Cortex of kidney (tissue), 1 donor: ENCODE measurements at places on chromosomes 1 and 21.

GRCh38 chr1:81226603-81226928, 574.2 kb upstream of the ADGRL2 start:
- DNase-seq = no peak

DNA sequence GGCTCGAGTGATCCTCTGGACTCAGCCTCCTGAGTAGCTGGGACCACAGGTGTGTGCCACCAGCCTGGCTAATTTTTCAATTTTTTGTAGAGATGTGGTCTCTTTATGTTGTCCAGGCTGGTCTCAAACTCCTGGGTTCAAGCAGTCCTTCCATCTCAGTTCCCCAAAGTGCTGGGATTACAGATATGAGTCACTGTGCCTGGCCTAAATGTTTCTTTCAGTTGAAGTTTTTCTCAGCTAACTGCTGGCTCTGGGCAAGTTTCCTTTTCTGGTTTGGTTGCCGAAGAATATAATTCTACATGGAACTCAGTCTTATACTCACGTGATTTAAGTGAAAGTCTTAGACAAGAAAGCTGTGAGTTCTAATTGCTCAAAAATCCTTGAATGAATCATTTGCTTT, 57.0 kb downstream of the SASS6 start:
- no peak for DNase-seq

GRCh38 chr1:94160811-94161210, 39.9 kb upstream of the ABCA4 start:
- DNase-seq = no peak

DNA sequence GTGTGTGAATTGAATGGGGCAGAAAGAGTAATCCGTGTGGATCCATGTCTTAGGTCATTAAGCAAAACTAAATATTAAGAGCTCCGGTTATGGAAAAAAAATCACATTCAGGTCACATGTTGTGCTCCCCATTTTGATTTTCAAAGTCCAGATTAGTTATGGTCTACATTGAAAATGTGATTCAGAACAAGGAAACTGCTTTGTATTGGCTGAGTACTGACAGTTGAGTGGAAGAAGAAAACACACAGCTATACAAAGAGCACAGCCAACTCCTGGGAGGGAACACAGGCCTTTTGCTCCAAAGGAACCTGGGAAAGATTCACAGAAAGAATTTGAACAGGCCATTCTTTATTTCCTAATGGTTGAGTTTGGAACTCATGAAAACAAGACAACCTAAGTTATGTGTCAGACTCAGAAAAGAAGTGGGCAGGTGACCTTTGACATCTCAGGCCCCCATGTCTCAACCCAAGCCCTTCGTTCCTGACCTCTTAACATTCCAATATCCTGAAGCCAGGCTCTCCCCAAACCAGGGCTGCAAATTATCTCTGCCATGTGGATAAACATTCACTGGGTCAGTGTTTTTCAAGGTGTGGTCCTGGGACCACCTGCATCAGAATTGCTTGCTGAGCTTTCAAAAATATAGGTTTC, 159.3 kb upstream of the LMO4 start:
- DNase-seq = no peak

DNA sequence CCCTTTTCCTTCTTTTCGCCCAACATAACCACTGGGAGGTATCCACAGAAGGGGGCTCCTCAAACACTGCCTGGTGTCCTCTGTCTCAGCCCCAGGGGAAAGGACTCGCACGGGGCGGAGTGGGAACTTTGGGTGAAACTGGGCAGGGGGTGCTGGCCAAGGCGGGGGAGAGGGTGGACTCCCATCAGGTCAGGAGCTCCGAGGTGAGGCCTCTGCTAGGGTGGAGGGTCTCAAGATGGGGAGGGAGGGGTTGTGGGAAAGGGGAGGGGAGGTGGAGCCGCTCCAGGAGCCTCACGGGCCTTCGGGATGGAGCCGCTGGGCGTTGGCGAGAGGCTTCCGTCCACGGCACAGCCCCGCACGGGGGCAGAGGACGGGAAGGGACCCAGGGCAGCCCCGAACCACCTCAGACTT, 43.2 kb upstream of the POFUT2 start:
- no peak for DNase-seq

- no peak for DNase-seq
Observed at GRCh38 chr1:145886390-145886789, 724 bp upstream of the ANKRD35 start.

DNA sequence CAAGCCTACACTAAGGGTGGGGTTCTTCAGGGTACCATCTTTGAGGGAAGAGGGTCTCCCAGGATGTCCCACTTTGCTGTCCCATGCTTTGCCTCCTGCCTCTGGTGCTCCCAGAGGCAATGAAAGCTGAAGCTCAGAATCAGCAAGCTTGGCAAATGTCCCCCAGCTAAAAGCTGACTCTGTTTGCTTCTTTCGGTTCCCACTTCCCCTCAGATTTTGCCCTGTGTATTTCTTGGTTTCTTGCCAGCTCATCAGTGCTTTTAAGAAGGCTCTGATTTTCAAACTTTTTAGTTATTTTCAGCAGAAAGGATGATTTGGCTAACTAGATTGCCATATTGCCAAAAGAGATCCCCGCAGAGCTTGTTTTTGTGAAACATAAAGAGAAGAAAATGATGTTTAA, 33.1 kb upstream of the COG2 start:
- DNase-seq = no peak

DNA sequence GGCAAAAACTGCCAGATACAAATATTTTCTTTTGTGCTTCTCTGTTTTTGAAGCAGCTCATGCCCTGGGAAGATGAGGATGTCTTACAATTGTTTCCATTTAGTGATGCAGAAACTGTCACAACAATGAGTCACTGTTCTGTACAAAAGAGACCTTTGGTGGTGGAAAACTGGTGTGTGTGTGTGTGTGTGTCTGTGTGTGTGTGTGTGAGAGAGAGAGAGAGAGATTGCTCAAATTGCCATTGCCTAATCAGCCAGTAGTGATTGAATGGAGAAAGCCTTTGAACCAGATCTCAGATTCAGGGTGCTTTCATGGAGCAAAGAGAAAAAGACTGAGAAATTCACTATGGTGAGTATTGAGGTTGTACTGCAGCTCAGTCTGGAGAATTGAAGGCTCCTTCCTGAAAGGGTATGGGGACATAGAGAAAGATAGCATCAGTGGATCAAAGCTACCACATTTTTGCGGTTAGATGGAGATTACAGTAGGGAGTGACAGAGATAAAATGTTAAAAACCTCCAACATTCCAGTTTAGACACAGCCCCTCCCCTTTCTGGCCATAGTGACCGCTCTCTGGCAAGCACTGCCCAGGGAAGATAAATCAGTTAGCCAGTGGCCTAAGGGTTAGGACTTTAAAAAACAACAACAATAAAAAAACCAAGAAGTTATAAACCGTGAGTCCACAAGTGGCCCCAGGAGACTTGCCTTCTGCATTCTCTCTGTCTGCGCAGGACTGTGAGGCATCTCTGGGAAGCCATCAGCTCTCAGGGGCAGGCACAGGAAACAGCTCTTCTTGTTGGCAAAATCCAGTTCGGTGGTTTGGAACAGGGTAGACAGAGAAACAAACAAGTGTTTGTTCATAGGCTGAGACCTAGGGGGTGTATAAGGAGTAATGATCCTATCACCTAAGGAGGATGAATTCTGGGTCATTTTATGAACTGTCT, 406.5 kb downstream of the DUSP10 start:
- DNase-seq = no peak

DNA sequence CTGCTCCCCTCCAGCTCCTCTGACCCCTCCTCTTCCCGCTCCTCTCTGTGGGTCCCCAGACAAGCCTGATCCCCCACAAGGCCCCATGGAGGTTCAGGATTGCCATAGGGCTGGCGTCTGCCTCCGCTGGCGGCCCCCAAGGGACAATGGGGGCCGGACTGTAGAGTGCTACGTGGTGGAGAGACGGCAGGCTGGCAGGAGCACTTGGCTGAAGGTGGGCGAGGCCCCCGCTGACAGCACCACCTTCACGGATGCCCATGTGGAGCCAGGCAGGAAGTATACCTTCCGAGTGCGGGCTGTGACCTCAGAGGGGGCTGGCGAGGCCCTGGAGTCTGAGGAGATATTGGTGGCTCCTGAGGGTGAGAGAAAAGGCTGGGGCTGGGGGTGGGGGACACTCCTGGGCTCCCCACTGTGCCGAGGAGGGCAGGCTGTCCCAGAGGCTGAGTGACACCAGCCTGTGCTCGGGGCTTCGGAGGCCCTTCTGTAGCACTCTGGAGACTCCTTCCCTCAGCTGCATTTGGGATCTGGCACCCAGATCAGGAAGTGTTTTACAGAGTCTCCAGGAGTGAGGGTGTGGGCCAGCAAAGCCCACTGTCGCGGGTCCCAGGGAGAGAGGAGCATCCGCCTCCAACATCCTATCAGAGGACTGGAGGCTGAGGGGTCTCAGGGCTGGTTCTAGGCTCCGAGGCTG, 25.9 kb downstream of the IGFN1 start:
- no peak for DNase-seq

DNA sequence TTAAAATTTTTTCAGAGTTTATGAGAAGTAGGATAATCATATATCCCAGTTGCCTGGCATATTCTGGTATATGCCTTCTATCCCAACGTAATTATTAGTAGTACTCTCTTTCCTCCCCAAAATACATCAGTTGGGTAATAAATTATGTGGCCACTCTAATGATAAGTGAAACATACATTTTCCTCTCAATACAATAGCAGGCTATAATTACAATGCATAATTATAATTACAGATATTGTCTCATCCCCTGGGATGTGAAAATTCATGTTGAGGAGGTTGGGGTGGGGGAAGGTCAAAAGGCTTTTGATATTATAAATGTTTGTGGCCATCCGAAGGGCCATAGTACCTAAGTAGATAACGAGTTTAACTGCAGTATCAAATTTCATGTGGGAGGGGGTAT, 277.1 kb downstream of the ST6GALNAC3 start:
- DNase-seq = no peak

DNA sequence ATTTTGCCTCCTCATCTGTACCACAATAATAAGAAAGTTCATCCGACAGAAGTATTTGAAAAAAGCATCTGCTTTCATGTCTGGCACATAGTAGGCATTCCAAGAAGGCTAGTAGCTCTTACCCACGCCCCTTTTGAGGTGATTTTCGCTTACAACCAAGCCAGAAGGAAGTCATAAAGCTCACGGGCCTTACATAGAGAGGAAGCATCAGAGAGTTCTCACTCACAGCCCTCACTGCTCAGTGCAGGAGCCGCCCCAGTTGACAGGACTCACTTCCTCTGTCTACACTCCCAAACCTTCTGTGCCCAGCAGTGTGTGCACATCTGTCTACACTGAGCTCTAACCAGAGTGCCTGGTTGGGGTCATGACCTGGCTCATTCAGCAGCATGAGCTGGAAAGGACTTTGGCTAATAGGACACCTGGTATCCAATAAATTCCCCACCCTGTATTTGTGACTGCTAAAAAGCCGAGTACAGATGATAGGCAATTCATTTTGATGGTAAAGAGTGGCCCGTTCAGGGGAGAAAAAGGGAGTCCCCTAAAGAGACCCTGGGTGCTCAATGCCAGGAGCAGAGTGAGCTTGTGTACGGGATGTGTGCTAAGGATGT, 36.8 kb upstream of the DUSP10 start:
- no peak for DNase-seq

DNA sequence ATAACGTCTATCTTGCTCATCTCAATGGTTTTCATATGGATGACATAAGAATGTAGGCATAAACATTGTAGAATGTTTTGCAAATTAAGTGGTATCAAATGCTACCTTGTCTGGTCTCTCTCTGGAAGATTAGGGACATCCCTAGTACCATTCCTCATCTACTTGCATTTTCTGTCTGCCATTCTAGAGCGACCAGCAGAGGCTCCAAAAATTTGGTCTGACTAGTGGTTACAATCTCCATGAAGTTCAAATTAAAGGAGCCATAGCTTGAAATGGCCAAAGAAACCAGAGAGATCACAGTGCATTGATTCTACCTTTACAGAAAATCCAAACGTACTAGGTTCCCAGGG, 1.1 kb downstream of the CD84 start:
- no peak for DNase-seq

- no peak for DNase-seq
Observed at GRCh38 chr1:59885160-59885832, 41.3 kb downstream of the CYP2J2 start.

DNA sequence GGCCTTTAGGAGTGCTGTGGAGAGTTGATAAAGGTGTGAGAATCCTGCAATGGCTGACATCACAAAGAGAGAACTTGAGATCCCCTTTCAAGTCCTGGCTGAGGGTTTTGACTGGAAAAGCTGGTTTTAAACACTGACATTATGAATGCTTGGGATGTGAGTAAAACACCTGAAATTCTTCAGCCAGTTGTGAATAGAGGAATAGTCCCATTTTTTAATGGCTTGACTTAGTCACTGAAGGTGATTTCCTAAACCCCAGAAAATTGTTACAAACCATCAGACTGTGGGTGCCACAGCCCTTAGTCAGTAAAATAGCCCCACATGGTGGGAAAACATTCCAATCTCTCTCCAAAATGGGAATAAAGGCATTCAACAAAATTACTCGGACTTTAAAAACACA, 107.7 kb upstream of the LMO4 start:
- no peak for DNase-seq

DNA sequence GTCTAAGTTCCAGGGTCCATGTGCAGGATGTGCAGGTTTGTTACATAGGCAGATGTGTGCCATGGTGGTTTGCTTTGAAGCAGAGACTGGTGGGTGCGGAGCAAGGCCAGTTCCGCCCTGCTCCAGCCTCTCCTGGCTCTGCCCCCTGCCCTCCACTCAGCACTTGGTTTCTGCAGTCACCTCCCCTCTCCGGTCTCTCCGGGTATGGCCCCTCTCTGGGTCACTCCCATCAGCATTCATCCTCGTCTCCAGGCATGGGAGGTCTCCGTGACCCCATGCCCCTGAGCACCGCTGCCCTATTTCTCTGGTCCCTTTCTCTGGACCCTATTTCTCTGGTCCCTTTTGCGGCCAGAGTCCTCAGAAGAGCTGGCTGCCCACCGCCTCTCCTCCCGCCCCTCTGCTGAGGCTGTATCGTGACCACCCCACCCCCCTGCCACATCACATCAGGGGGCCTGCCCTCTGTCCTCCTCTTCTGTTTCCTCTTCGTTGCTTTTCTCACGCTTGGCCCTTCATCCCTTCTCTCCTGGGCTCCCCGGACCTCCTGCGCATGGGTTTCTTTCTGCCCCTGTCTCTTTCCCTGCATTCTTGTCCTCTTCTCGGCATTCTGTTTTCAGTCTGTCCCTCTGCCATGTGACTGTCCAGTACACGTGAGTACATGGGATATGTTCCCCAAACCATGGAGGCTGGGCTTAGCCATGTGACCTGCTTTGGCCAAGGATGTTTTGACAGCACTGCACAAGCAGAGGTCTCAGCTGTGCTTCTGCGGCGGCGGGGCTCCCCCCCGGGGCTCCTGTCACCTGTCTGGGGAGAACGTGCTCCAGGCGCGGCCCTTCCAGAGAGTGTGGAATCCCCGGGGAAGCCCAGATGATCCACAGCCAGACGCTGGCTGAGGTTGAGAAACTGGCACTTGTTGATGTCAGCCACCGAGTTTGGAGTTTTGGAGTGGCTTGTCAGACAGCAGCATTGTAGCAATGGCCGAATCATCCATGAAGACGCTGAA, 54.4 kb upstream of the C1orf174 start:
- DNase-seq = no peak

GRCh38 chr1:25648681-25649440, 32.3 kb downstream of the MAN1C1 start:
- no peak for DNase-seq

GRCh38 chr1:115430441-115431158, 92.6 kb upstream of the NGF start:
- no peak for DNase-seq

GRCh38 chr1:202765721-202766120, 42.5 kb downstream of the KDM5B start:
- DNase-seq = no peak

- DNase-seq = no peak
Observed at GRCh38 chr1:119298687-119299303, 69.8 kb upstream of the HAO2 start.
